ENCODE measurements at places on chromosomes 3 and 15.
A peak's percentile ranks its signal among the peaks of the same experiment; 100 is the strongest.

- DNase-seq: peak; percentile 97
Observed at GRCh38 chr3:4741404-4742307, 237.6 kb upstream of the BHLHE40 start.

GRCh38 chr15:72155003-72155621 is 36.9 kb downstream of the SENP8 start:
- DNase-seq: no peak

- DNase-seq: no peak
Observed at GRCh38 chr3:52402101-52402521, 42.8 kb downstream of the SEMA3G start.

- DNase-seq: no peak
Observed at GRCh38 chr3:63067999-63068645, 192.9 kb upstream of the CADPS start.

DNA sequence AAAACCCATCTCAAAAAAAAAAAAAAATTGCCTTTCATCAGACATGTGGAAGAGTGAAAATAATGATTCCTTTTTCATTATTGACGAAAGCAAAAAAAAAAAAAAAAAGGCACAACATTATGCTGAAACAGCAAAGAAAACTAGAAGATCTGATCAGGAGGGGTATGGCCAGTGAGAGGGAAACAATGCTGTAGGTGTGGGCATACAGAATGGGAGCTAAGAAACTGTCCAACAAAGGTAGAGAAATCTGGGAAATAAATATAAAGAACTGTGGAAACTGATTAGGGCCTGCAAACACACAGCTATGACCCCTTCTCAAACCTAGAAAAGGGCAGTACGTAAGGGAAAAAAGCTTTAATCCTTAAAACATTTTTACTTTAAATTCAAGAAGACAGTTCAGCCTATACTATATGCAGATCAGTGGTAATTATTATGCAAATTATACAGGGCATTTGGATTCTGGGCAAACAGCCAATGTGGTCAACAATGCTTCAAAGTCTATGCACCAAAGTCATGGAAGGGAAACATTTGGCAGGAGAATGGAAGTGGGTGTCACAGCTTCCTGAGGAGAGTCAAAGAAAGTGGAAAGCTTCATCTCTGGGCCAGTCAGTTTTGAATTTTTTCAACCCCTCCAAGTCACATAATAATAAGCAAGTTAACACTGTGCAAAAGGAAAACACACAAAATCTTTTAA is 68.3 kb upstream of the SLC12A8 start:
- DNase-seq: no peak

DNA sequence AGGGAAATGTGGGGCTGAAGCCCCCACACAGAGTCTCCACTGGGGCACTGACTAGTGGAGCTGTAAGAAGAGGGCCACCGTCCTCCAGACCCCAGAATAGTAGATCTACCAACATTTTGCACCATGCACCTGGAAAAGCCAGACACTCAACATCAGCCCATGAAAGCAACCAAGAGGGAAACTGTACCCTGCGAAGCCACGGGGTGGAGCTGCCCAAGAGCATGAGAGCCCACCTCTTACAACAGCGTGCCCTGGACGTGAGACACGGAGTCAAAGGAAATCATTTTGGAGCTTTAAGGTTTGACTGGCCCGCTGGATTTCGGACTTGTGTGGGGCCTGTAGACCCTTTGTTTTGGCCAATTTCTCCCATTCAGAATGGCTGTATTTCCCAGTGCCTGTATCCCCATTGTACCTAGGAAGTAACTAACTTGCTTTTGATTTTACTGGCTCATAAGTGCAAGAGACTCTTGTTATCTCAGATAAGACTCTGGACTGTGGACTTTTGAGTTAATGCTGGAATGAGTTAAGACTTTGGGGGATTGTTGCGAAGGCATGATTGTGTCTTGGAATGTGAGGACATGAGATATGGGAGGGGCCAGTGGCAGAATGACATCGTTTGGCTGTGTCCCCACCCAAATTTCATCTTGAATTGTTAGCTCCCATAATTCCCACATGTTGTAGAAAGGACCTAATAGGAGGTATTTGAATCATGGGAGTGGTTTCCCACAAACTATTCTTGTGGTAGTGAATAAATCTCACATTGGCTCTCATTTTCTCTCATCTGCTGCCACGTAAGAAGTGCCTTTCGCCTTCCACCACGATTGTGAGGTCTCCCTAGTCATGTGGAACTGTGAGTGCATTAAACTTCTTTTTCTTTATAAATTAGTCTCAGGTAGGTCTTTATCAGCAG is 105.8 kb downstream of the CBLB start:
- no peak for DNase-seq

DNA sequence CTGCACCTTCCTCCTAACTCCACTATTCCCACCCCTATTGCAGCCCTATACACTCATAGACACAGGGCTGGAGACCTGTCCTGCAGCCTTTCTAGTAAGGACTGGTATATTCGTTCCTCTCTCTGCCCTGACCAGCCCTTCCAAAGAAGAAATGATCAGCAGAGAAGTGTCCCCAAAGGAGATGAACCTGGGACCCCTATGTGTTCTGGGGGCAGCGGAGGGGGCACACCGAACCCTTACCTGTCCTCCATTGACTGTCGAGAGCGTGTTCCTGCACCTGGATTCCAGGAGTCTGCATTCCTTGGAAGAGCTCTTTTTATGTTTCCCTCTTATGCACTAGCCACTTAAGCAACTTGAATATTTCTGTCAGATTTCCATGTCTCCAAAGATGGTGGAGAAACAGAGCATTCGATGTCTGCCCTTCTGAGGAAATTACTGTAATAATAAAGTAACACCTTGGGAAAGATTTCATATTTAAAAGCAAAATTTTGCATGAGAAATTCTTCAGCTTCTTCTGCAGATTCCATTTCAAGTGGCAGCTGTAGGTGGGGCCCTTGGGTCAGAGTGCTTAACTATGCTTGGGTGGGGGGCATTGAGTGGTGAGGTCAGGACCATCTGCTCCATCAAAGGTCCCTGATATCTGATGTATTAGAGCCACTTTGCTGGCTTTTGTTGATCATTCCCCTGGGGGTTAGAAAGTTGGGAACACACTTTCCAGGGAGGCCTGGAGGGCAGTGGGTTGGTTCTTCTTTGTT is 6.3 kb downstream of the EPHB1 start:
- no peak for DNase-seq

GRCh38 chr3:3209714-3210113 is 30.2 kb upstream of the CRBN start:
- DNase-seq: no peak

- DNase-seq: no peak
Observed at GRCh38 chr3:71968544-71968943, 183.6 kb upstream of the PROK2 start.

DNA sequence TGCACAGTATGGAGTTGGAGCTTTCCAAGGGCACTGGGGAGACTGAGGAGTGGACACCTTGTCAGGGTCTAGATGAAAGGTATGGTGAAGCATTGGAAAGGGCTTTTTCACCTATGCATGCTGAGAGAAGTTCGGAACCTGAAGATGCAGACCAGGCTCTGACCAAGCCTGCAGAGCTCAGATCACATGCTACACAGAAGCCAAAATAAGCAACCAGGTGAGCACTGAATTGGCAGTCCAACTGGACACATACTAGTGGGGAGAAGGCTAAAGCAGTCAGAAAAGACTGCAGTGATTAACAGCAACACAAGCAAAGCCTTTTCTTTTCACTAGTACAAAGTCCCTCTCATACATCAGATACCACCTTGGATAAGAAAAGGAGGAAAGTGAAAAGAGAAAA is 238.3 kb upstream of the PLSCR5 start:
- DNase-seq: no peak

DNA sequence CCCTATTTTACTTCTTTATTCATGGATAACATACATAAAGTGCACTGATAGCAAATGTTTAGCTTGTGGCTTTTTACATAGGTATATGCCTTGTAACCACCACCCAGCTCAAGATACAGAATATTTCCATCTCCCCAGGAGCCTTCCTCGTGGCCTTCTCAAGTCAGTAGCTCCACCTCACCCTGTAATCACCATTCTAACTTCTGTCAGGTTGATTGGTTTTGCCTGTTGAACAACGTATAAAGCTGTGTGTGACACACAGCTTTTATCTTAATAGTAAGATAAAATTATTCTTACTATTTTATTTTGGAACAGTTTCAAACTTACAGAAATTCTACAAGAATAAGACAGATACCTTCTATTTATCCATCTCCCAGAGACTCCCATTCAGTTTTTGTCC is 13.3 kb downstream of the ATG7 start:
- DNase-seq: no peak

DNA sequence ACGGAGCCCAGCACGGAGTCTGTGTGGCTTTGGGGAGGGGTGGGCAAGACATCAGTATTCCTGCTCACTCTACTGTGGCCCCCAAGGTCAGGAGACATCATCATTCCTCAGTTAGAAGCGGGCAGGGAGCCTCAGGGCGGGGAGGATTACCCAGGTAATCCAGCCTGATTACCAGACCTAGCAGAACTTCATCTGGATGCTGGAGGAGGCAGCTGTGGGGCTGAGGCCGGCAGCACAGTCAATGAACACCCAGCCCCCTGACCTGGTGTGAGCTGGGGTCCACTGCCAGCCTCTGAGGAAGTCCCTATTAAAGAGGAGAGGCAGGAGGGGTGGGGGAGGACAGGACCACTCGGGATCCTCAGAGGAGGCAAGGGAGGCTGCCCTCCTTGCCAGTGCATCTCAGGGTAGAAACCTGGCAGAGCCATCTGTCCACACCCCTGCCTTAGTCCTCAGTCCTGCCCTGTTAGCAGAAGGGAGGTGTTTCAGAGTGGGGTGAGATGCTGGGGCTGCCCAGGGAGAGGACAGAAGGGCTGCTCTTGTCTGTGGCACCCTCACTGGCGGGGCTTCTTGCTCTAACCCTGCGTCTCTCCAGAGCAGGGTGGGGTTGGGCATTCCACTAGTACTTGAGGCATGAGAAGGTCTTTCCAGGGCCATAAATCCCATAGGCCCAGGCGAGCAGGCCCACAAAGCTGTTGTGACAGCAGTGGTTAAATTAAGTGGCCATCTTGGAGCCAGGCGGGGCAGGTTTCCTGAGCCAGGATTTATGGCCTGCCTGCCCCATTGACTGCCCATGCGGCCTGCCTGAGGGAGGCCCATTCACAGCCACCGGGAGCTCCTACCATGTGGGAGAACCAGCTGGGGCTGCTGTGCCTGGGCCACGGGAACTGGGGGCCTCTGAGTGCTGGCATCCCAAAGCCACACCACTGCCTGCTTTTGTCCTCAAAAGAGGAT is 82.1 kb downstream of the LINGO1 start:
- DNase-seq: no peak

GRCh38 chr15:85935182-85935581 is 140.5 kb upstream of the KLHL25 start:
- no peak for DNase-seq

DNA sequence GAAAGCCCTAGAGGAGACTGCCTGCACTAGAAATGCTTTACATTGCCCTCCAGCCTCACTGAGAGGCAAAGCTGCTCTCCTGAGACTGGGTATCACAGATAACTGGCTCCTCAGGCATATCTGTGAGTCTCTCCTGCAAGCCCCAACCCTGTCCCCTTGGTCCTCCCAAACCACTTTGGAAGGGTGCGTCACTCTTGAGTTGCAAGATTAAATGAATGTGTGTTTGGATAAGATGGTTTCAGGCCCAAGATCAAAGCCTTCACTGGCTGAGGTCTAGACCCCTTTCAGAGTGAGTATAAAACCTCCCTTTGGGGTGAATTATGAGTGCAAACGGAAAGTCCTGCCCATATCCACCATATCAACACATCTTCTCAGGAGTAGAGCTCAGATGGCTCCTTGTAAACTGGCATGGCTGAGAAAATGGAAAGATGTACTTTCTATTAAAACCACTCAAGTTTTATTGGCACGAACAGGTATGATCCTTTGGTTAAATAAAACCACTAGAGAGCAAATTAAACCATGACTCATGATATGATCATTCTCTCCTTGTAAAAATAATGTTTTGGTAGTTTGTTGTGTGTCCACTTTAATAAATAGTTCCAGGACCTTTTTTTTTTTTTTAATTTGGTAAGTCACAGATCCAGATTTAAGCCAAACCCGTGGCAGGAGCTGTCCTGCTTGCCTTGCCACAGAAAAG is 164.0 kb downstream of the CHST2 start:
- no peak for DNase-seq

GRCh38 chr3:127260826-127261555 is 26.9 kb downstream of the PRR20G start:
- no peak for DNase-seq

DNA sequence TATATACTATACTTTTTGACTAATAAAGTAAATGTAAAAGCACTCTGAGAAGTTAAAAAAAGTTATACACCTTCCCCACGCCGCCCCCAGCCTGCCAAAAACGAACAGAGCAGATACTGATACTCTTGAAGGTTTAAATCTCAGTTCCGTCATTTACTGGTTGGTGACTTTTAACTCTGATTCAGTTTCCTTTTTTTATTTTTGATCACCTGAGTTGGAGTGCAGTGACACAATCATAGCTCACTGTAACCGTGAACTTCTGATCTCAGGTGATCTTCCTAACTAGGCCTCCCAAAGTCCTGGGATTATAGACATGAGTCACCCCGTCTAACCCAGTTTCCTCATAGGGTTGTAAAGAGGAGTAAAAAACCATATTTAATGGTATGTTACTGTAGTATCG is 3.3 kb upstream of the TIPIN start:
- no peak for DNase-seq

DNA sequence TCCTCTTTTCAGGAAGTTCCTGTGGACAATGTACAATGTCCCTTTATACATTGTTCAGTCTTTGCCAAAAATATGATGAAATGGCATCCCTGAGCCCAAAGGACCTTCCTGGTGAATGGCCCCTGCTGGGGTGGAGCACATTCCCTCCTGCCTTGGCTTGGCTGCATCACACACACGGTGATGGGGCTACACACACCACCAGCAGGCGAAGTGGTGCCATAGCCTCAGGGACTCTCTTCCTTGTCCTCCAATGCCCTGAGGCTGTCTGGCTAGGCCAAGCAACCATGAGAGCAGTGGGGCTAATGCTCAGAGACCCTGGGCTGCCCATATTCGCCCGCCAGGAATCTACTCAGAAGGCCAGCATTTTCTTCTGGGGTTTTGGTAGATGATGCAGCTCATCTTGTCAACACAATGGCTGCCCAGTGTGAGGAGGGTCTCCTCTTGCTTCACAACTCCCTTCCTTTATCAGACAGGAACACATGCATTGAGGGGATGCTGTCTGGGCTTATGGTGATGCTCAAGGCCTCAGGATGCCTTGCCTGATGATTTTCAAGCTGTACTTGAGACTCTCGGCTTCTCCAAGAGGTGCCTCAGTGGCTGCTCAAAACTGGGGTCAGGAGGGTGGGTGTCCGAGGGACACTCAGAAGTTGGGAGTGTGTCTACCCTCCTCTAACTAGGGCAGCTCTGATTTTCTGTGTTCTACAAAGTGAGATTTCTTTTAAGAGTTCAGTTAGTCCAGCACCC is 40.9 kb upstream of the EPHB1 start:
- no peak for DNase-seq

DNA sequence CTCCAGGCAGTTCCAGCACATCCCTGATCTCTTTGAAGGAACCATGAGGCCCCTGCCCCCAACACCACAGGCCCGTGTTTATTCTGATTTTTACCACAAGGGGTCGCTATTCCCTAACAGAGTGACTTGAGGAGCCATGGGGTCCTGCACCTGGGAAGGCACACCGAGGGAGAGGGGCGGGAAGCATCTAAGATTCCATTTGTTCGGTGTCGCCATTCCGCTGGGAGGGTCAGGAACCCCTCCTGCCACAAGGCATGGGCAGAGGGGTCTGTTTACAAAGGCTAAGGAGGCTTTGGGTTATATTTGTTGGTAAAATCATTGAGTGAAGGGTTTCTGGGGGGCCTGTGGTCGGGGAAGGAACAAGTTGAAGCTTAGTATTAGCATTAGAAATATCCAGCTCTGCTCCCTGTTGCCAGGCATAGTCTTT is 77.1 kb downstream of the WDR76 start:
- DNase-seq: peak; percentile 54

- no peak for DNase-seq
Observed at GRCh38 chr15:85383470-85384148, 3.2 kb downstream of the AKAP13 start.
